ENCODE measurements at places on chromosomes 11 and 22.

- DNase-seq = no peak
These were observed at the start of gene MUC5B for GRCh38 chr11:1222491-1223345. MUC5B (plus strand) TSS chr11:1223066; CDS start chr11:1223124, 58 bp downstream.

GRCh38 chr11:118979434-118979833, 7.9 kb downstream of the FOXR1 start:
- DNase-seq = no peak

DNA sequence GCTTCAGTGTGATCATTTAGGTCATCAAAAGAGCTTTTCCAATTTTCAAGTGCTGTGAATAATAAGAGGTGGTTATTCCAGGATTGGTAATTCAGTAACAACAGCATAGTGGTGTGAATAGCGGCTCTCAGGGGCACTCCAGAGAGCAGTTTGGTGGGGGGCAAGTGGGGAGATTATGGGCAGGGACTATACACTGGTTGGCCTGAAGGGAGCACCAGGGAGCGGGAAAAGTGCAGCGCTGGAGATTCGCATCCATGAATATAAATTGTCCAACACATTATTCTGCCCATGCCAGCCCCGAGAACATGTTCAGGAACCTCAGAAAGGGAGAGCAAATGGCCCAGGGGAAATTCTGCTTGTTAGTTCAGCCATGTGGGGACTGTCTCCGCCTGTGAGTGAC, 37.9 kb downstream of the OR6Q1 start:
- DNase-seq = no peak

GRCh38 chr11:2295971-2296912, 5.5 kb downstream of the C11orf21 start:
- DNase-seq = no peak

GRCh38 chr11:72493426-72494108, 59.2 kb upstream of the CLPB start:
- DNase-seq = no peak

DNA sequence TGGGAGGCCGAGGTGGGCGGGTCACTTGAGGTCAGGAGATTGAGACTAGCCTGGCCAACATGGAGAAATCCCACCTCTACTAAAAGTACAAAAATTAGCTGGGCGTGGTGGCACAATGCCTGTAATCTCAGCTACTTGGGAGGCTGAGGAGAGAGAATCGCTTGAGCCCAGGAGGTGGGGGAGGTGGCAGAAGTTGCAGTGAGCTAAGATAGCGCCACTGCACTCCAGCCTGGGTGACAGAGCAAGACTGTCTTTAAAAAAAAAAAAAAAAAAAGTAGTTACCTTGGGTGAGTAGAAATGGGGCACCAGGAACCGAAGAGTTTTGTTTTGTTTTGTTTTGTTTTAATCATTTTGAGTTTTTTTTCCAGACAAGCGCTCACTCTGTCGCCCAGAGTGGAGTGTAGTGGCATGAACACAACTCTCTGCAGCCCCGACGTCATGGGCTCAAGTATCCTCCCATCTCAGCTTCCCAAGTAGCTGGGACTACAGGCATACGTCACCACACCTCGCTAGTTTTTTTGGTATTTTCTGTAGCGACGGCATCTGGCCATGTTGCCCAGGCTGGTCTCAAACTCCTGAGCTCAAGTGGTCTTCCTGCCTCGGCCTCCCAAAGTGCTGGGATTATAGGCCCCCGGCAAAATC, 15.8 kb downstream of the THAP12 start:
- DNase-seq = no peak

DNA sequence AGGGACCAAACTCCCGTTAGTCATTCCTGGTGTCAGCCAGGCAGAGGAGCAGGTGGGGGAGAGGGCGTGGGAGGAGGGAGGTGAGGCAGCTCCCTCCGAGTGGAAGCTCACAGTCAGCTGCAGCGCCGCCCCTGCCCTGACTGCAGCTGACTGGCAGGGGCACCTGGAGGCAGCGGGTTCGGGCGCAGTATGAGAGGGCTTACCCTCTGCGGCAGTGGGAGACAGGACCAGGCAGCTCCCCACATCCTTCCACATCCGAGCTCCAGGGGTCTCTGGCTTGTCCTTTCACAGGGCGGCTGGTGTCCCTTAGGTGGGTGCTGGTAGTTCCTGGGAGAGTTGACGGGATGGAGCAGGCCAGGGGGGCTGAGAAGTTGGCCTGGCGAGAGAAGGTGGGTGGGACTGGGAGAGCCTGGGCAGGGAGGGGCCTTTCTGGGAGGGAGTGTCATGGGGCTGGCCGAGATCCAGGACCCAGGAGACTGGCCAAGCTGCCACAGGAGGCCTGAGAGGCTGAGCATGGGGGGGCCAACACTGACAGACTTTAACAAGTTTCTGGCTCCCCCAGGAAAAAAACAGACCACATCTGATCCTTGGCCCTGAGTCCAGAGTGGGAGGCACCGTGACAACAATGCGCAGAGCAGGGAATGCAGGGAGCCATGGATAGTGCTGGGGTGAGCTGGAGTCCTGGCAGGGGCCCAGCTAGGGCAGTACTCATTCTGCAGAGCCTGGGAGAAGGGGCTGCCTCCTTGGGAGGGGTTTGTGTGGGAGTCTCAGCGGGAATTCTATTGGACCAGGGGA, 4.9 kb downstream of the ADORA2A start:
- DNase-seq = no peak

- DNase-seq = no peak
These were observed 401.5 kb downstream of the TBC1D22A start for GRCh38 chr22:47163856-47164513.

DNA sequence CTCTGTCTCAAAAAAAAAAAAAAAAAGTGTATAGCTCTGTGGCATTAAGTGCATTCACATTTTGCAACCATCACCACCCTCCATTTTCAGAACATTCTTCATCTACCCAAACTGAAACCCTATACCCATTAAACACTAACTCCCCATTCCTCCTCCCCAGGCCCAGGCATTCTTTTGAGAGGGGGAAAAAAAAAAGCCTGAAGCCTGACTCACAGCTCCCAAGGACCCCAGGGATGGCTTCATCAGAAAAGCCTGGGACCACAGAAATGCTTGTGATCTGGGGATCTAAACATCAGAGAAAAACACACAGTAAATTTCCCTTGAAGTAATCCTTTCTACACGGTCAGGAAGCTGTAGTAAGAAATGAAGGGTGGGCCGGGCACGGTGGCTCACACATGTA, 10.7 kb upstream of the GTSE1 start:
- DNase-seq = no peak

GRCh38 chr11:117419482-117420142, 92.0 kb downstream of the CEP164 start:
- DNase-seq = no peak

- DNase-seq = no peak
These were observed 321.3 kb downstream of the BLID start for GRCh38 chr11:121794671-121795141.

- no peak for DNase-seq
These were observed 9.2 kb downstream of the CRELD2 start for GRCh38 chr22:49927483-49928184.

DNA sequence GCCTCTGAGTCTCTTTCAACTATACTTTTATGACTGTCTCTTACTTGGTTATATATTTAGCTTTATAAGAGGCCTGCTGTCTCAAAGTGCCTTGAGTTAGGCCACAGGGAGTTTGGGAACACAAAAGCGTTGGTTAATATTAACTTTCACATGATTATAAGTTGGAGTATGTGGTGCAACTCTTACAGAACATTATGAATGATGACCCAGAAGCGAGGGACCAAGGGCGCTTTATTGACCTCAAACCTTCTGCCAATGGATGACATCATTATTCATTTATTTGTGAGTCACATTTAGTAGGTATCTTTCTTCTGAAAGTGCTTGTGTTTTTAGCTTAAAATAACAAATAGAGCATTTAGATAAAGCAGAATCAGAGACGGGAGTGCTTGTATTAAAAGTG, 298.0 kb upstream of the ZC3H12C start:
- no peak for DNase-seq

DNA sequence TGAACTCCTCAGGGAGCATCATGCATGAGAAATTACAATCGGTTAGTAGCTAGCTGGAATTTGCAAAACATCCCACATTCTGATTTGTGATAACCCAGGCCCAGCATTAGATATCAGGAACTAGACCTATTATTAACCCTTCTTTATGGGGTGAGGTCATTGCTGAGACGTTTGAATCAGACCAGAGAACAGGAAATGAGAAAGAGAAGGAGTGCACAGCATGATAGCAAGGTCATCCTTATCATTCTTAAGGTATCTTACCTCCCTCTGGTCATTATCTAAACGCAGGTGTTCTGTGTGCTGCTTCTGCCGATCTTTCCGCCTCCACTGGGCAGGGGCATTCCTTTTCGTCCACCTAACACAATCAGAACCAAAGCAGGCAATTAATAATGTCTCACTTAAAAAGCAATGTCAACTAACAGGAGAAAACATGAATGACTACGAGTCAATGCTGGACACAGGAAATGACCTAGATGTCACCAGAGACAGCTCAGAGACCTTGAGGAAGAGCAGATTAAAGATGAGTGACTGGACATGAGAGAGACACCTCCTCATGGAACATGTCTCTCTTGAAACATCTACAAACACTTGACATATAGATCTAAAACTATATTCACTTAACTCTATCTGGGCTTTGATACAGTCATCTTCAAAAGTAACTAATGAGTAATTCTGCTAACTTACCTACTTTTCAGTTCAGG, 78.3 kb upstream of the SCUBE2 start:
- DNase-seq = no peak

DNA sequence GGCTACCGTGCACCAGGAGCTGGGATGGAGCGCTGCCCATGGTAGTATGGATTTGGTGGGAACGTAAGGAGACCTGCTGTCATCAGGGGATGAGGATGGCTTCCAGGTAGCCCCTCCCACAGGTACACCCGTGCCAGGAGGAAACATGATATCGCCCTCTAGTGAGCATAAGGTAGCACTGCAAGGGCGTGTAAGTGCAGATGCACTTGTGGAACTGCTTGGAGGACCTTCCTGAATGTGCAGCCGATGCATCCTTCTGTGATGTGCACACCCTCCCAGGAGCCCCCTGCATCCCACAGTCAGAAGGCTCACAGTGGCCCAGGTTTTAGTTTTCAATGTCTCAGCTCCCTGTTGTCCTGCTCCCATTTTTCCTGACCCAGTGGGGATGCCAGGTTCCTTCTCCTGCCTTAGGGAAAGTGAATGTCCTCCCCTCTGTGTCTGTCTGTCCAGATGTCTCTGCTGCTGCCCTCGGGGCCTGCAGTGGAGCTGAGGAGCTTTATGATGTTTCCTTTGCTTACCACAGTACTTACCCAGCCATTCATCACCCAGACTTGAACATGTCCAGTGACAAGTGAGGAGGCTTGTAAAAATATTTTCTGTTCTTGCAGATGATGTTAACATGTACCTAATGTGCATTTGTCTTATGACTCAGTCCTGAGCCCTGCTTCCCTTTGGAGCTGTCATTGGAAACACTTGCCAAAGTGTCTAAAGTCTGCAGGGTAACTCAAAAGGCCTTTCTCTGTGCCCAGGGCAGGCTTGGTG, 49.2 kb downstream of the DBX1 start:
- DNase-seq = peak; percentile 6

DNA sequence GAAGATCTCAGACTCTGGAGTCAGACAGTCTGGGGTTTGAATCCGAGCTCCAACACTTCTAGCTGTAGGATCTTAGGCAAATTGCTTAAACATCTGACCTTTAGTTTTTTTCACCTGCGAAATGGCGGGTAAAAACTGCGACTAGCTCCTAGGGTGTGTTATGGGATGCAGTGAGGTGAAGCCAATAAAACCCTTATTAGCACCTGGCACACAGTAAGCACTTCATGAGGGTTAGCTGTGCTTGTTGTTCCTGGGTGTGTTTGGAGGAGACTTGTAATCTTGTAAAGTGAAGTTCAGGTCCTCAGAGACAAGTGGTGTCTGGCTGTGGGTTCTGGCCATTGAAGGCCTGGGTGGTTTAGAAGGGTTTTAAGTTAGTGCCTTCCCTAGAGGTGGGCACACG, 68.9 kb downstream of the ZBTB16 start:
- DNase-seq = no peak

DNA sequence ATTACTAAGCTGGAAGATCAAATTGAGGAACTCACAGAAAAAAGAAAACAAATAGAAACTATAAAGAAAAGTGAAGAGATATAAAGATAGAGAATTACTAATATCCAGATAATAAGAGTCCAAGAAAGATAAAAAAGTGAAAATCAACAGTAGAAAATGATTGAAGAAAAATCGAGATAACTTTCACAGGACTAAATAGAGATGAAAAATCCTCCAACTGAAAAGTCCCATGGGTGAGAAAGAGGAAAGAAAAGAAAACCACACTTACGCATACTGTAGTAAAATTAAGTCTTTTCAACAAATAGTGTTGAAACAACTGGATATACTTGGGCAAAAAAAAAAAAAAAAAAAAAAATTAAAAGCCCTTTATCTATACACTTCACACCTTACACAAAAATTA, 60.0 kb downstream of the ENTHD1 start:
- DNase-seq = no peak

DNA sequence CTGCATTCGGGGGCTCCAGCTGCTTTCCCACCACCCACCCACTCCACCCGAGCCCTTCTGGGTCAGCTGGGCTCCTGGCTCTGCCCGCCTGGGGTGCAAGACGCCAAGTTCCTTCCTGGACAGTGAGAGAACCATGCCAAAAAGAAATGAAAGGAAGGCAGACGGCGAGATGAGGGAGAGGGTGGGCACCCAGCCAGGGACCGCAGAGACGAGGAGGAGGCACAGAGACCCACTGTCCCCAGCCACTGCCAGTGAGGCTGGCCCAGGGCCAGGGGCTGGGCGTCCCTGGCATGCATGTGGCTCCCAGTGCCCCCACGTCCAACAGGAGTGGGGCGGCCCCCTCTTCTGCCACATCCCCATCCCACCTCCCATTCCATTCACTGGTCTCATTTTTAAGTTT, 10.8 kb upstream of the CD81 start:
- DNase-seq = no peak

- peak; percentile 68 for DNase-seq
These were observed 105.2 kb downstream of the MAML2 start for GRCh38 chr11:96237766-96238266.

DNA sequence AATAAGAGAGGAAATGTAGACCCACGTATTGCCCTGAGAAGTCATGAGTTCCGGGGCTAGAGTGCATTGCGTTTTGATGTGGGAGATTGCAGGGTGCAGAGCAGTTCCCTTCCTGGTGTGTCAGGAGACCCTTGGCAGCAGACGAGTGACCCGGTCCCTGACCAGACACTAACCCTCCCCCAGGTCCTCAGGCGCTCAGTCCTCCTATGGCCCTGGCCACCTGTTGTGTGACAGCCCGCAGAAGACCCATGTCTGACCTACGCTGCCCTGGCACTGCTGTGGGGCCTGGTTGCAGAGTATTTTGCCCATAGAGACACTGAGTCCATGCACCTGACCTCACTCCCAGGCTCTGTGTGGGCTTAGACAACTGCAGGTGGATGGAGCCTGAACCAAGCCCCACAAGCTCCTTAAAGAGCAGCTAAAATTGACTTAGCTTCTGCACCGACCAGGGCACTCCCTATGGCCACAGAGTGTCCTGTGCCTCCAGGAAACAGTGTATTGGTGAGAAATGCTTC, 833.8 kb downstream of the TBC1D22A start:
- no peak for DNase-seq

GRCh38 chr22:25775531-25775930, 33.5 kb downstream of the MYO18B start:
- no peak for DNase-seq

Measured in NCI-H1417 treated with DMSO at 0.1 percent for 48 hours (cell line).